ENCODE measurements at places on chromosomes 12 and 14.

DNA sequence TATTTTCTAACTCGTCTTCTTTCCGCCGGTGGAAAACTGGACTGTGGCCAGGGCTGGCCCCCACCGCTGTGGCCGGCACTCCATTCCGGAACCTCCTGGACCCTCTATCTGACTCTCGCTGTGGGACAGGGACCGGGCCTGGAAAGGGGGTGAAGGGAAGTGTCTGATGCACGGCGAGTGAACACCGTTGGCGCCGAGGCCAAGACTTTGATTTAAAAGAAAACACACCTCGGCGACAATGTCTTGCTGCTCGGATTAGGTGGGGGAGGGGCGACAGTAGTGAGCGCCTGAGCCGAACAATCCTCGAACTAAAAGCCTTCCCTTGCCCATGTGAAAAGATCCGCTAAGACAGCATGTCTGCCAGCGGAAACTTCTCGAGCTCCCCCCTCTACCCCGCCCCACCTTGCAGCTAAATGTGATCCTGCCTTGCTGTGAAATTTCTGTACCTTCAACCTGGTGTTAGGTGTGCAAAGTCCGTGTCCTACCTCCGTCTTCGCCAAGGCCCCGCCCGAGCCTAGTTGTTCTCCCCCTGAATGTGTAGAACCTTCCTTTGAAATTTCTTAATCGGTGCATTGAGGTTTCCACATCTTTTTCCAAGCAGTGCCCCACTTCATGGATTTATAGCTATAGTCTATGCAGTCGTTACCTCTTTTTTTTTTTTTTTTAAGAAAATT lies 862 bp upstream of the HOTAIR start:
- DNase-seq, result no peak

- DNase-seq, result no peak
Observed at GRCh38 chr14:32697704-32698103, 241.0 kb upstream of the NPAS3 start.

- DNase-seq, result no peak
Observed at GRCh38 chr12:63822352-63822751, 22.1 kb upstream of the SRGAP1 start.

- DNase-seq, result no peak
Observed at GRCh38 chr12:96986883-96987523, 79.9 kb downstream of the NEDD1 start.

- no peak for DNase-seq
Observed at GRCh38 chr12:93397412-93397811, 19.7 kb downstream of the NUDT4 start.

GRCh38 chr14:88463318-88463717 lies 77.9 kb downstream of the SPATA7 start:
- no peak for DNase-seq

DNA sequence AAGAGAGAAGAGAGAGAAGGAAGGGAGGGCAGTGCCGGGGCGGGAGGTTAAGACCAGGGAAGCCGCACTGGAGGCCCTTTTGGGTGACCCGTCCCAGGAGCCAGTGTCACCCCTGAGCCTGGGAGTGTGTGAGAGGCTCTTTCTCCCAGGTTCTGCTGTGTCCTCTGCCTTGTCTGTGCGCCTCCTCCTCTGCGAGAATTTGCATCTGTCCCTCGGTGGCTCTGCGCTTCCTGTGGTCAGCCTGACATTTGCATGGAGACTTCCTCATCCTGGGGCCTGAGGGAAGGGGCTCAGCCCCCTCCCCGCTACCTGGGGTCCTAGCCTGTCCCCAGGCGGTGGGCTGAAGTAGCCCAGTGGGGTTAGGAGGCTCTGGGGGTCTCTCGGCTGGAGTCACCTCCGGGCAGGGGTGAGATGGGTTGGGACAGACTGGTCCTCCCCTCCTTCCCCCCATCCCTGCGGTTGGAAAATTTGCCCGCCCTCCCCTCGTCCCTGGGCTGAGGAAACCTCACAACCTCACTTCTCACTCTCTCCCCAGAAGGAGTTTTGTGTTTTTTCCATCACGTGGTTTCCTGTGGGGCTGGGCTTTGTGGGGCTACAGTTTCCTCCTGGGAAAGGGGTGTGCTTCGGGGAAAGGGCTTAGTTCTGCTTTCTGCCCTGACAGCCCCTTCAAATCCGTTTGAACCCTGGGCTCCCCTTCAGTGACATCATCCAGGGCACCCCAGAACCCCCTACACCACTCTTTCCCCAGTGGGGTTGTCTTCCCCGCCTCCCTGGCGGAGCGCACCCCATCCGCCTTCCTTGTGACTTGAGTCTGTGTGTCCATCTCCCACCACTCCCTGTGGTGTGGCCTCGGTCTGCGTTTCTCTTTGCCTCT lies 2.5 kb downstream of the PTPN6 start:
- peak; percentile 74 for DNase-seq
